Pons (tissue), 1 donor: ENCODE measurements at places on chromosomes 3 and 15.

GRCh38 chr3:30719536-30719935, 113.1 kb downstream of the TGFBR2 start:
- DNase-seq, result no peak

- no peak for DNase-seq
These were observed 199.8 kb upstream of the ALCAM start for GRCh38 chr3:105166893-105167292.

GRCh38 chr3:3821777-3822176, 22.5 kb downstream of the LRRN1 start:
- no peak for DNase-seq

DNA sequence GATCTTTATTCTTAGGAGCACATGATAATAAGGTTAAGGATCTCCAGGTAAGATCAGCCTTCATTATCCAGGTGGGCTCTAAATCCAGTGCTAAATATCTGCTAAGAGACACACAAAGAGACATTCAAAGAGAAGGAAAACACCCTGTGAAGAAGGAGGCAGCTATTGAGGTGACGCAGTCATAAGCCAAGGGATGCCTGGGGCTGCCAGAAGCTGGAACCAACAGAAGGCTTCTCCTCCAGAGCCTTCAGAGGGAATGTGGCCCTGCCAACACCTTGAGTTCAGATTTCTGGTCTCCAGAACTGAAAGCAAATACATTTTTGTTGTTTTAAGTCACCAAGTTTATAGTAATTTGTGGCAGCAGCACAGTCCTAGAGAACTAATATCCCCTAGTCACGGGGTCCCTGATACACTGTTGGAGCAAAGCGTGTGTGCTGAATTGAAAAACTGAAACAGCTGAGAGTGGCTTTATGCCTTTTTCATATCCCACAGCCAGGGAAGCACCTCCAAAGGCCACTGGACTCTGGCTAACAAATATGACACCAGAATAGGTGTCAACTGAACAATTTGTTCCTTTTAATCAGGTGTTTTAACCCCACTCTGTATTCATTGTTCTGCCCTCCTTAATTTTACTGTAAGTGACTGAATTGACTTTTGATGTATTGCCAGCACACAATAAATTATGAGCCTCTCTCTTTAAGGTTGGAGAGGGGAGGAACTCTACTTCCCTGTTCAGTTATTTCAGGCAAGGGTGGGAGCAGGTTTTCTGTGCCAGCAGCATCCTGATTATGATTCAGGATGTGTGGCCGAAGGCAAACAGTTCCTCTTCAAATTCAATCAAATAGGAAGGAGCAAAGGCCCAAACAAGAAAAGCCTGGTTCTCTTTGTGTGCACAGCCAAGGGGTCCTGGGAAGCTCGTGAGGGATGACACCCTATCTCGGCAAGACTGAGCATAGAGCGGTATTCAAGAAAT, 151.8 kb upstream of the HES1 start:
- no peak for DNase-seq

DNA sequence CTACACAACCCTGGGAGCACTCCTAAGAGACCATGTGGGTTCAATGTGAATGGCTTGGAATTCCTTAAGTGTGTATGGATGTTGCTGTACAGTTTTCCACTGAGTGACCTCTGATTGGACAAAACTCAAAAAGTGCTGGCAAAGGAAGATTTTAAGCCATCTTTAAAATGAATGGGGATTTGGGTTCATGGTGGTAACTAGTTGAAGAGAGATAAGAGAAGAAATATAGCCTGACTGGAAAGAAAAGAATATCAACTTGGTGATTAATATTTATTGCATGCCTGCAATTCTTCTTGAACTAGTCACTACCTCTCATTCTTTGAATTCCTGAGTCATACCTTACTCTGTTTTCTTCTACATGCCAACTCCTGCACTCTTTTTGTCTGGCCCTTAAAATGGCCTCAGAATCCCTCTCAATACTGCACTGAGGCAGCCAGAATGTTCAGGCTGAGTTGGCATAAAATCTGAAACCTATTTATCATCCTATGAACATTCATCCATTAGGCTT, 124.7 kb downstream of the RPL22L1 start:
- no peak for DNase-seq

DNA sequence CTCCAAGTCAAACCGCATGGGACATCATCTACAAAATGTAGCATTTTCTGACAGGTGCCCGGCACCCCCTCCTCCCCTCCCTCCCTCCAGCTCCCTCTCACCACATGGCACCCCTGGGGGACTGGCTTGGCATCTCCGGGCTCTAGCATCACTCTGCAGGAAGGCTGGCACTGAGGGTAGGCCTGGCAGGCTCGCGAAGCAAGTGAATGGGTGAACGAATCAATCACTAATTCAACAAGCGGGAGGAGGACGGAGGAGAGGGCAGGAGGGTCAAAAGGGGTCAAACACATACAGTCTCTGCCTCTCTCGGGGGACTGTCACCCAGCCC, 155.7 kb downstream of the NUP210 start:
- DNase-seq, result no peak

DNA sequence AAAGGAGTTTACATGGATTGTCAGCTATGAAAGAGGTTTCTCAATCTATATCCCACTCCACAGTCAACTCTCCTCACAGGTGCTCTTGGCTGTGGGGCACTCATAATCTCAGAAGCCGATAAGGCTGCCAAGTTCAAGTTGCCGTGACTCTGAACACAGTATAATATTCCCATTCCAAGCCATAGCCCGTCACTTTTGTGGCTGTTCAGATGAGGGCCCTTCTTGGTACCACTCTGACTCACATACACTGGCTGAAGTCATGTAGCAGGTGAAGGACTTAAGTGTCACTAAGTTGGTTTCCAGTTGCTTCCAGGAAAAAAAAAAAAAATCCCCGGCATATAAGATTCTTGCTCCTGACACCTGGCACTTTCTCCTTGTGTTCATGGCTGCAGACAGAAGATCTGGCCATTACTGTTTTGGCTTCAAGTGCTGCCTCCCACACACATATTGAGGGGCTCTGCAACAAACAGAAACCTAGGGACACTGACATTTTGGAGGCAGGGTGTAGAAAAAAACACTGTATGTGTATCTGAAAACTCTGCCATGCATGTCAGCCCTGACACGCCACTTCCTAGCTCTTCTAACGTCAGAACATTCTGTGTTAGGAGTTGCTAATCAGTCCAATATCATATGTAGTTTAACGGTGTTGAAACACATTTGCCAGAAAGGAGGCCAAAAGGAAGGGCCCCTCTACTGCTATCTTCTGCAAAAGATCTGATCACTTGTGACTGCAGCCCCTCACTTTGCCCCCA, 170.2 kb upstream of the ICE2 start:
- no peak for DNase-seq

GRCh38 chr3:184559336-184559735, 2.2 kb upstream of the EPHB3 start:
- DNase-seq, result no peak

DNA sequence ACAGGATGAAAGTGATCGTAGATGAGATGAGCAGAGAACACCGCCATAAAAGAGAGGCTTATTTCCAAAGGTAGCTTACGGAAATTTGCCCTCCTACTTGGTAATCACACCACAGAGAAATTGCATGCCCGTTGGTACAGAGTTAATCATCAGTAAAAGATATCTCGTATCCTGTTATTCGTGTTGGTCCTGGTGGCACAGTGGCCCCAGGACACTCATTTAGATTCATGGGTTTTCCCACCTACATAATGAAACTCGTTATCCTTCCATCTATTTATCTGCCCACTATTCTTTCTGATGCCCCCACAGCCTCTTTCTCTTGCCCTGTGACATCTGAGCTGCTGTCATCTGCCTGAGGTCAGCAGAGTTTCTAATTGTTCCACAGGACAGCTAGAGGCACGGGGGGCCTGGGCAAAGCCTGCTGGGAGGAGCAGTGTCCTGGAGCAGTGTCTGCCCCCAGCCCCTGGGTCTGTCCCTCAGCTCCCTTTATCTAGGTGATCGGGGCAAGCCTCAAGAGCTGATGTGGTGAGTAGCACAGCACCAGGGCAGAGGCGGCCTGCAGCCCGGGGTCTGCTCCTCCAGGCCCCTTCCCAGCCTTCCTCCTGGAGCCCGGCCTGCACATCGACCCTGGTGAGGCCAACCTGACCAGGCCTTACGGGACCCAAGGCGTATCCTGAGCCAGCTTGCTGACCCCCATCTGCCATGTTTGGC, 42.2 kb downstream of the PXYLP1 start:
- DNase-seq, result no peak

GRCh38 chr3:142315083-142315482, 89.7 kb upstream of the GK5 start:
- no peak for DNase-seq

DNA sequence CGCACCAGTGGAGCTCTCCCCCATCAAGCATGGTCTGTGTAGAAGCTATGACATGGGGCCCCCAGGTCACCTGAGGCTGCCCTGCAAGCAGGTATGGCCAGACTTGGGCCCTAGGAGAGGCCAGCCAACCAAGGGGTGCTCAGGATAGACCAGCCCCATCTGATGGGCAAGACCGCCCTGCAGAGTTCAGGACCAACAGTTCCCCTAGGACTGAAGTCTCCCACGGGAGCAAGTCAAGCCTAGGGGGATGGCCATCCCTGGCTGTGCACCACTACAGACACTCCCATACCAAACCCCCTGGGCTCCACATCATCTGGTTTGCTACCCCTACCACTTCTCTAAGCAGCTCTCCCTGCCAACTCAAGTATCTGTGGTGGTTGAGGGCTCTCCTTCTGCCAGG, 142.2 kb upstream of the MANF start:
- DNase-seq, result no peak

DNA sequence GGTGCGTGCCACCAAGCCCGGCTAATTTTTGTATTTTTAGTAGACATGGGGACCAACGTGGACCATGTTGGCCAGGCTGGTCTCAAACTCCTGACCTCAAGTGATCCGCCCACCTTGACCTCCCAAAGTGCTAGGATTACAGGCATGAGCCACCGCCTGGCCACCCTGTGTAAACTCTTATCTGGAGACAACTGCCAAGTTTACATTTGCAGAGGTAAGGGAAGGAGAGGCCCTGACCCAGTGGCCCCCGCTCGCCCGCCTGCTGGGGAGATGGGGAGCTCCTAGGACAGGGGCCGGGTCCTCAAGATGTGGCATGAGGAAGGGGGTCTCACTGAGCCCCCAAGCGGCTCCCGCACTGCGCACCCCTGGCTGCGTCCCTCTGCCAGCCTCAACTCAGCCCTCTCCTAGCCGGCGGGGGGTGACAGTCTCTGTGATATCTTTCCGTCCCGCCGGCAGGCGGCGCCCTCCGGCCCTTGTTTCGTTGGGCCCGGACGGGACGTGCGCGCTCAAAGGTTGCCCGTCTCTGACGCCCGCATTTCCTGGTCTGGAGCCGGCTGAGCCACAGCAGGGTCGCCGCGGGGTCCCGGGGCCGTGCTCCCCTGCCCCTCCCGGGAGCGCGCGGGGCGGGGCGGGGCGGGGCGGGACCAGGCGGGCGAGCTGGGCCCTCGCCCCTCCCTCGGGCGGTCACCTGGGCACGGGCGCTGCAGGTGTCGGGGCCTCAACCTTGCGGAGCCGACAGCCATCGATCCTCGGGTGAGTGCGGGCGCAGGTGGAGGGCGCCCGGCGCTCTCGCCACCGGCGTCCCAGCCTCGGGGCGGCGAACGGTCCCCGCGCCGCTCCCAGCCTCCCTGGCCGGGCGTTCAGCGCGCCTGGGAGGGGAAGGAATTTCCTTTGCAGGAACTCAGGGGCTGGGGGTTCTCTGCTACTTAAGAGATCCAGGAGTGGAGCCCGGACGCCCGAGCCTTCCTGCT, at the start of gene GPR160:
TSS of gene GPR160 (plus strand) at position 533 of the 971 bp plus-strand sequence. CDS start 45,978 bp downstream, outside the sequence.
- peak; percentile 12 for DNase-seq

DNA sequence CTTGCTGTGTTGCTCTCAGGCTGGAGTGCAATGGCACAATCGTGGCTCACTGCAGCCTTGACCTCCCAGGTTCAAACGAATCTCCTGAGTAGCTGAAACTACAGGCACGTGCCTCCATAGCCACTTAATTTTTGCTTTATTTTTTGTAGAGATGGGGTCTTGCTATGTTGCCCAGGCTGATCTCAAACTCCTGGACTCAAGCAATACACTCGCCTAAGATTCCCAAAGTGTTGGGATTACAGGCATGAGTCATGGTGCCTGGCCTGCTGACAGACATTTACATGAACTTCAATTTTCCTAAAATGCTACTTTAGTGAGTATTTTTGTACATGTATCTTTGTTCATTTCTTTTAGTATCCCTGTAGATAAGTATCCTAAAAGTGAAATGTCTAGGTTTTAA, 132.3 kb downstream of the SUCLG2 start:
- DNase-seq, result no peak

DNA sequence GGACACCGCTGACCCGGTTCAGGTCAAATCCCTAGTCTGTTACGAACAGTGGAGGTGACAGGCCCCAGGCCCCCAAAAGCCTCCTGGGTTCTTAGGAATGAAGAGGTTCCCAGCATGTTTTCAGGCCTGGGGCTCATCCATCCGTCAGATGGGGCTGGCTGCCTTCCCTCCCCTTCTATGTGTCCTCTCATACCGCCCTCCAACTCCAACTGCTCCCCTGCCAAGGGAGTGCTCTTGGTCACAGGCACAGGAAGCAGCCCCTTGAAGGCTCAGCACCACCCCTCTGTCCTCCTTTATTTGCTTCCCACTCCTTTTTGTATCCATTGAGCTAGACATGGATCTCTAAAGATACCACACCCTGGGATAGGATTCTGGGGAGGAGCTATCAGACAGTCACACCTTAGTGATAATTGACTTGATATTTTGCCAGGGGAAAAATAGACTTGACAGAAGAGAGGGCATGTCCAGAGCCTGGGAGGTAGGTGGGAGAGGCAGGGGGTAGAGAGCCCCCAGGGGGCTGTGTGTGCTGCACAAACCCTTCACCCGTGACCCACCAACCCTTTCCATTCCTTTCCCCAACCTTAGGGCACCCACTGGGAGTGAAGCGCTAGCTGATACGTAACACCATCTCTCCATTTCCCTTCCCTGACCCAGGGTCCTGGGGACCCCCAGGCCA, 10.7 kb upstream of the CSPG4 start:
- no peak for DNase-seq

DNA sequence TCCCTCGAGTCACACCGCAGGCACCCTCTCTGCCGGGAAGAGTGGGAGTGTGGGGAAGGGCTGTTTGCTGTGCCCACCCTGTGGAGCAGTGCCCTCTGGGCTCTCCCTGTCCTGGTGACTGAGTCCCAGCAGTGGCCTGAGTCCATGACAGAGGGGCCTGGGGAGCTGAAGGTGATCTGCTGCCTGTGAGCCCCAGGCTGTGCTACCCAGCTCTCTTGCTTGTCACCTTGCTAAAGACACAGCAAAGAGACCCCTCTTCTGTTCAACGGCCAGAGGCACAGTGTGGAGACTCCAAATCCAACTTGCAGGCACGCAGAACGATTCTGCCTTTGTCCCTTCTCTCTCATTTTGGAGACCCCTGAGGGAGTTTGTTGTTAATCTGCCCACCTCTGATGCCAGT, 232.6 kb downstream of the OPA1 start:
- DNase-seq, result no peak

DNA sequence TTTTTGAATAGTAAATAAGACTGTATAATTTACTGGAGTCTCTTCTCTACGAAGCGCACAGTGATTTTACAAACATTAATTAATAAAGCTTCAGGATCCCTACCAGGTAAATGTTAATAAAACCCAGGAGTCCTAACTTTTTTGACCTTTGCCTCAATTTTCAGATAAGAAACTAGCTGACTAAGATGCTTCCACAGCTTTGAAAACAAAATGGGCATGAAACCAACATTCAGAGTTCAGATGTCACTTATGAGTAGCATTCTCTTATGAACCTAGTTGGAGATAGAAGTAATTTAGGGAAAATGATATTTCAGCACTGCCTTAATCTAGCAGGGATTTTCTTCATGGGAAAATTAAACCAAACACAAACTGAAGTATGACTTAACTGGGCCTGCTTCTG, 13.0 kb upstream of the FHIT start:
- no peak for DNase-seq
